ENCODE measurements at places on chromosomes 4 and X. TPM values are rescaled to one million over a fixed set of nuclear protein-coding genes. Genes with fewer than 3 reads are reported as not detected.

Gene P2RY8
- 1.9 TPM for total RNA-seq

Gene FAM9C
- not detected for total RNA-seq

Gene CORIN
- 92.0 TPM for total RNA-seq

Gene NAT8L
- total RNA-seq, result 0.52 TPM

Gene PHOX2B
- total RNA-seq, result not detected

Data from left ventricle myocardium inferior (tissue), 1 donor.